Airway epithelial cell (primary cell): ENCODE measurements at places on chromosomes 2 and 18. TPM values are rescaled to one million over a fixed set of nuclear protein-coding genes. Genes with fewer than 3 reads are reported as not detected.

ALPI gene
- not detected in 2 replicates for total RNA-seq

CNRIP1 gene
- 0.33 and 0.35 TPM in 2 replicates for total RNA-seq

LPIN1 gene
- 23.1 and 28.6 TPM in 2 replicates for total RNA-seq

VIT gene
- total RNA-seq = 0.07 TPM in 1 of 2 replicates, not detected in the other

REG1B gene
- total RNA-seq = not detected in 2 replicates

CYP1B1 gene
- 53.8 and 56.9 TPM in 2 replicates for total RNA-seq

TWIST2 gene
- total RNA-seq = 10.0 and 14.7 TPM in 2 replicates

CCDC148 gene
- total RNA-seq = 0.09 and 0.14 TPM in 2 replicates

ANO7 gene
- total RNA-seq = 0.79 and 1.1 TPM in 2 replicates

CENPA gene
- total RNA-seq = 6.2 and 12.6 TPM in 2 replicates

ALPP gene
- not detected in 2 replicates for total RNA-seq

EN1 gene
- total RNA-seq = not detected in 2 replicates

SERPINB3 gene
- 149 and 212 TPM in 2 replicates for total RNA-seq

NDUFB3 gene
- 99.2 and 150 TPM in 2 replicates for total RNA-seq

LAMA1 gene
- total RNA-seq = 14.5 and 22.1 TPM in 2 replicates

STEAP3 gene
- total RNA-seq = 17.2 and 23.4 TPM in 2 replicates

DSG1 gene
- 46.9 and 48.9 TPM in 2 replicates for total RNA-seq

BCL11A gene
- 9.3 and 10.8 TPM in 2 replicates for total RNA-seq

ZBTB7C gene
- 2.6 and 3.5 TPM in 2 replicates for total RNA-seq

AKAIN1 gene
- total RNA-seq = not detected in 2 replicates

FSHR gene
- not detected in 2 replicates for total RNA-seq
